ENCODE measurements at places on chromosomes 5 and 9. TPM values are rescaled to one million over a fixed set of nuclear protein-coding genes. Genes with fewer than 3 reads are reported as not detected.

Gene B4GALT7
- 36.7 TPM for total RNA-seq

DNA sequence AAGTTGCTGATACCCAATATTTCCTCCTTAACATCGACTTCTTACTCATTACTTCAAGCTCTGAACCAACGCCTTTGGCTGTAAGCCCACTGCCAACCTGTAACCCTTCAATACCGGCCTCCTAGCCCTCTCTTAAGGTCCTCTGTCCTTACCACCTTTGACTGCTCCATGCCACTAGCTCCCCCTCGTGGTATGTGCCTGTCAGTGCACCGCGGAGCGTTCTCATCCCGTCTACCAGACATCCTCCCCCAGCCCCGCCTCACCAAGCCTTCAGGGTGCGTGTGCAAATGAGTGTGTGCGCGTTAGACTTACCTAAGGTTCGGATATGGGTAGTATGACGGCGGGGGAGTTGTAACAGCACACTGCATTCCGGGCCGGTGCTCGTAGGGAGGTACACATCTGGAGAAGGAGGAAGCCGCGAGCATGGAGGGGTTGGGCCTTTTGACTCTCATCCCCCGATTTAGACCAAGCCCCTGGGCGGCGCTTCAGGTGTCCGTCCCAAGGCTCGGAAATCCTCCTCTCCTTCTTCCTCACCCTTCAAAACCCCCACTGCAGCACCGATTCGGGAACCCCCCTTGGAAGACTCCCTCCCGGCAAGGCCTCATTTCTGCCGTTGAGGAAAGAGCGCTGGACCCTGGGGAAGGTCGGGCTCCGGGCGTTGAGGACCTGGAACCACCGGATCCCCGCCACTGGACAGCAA is 2.8 kb upstream of the MYORG start:
- DNase-seq = peak; percentile 81

DNA sequence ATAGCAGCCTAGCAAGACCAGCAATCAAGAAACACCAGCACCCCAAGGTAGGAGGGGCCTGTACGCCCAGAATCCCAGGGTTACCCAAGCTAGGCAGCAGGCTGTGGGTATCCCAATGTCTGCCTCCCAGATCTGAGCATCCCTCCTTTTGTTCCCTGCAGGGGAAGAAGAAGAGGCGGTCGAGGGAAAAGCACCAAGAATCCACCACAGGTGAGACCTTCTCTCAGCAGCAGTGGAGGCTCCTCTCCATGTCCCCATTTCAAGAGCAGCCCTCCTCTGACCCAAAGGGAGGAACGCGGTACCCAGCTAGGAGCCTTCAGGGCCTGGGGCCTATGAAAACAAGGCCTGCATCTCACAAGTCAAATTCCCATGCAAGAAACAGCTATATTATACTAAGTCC is 28.9 kb downstream of the TCF7 start:
- no peak for DNase-seq

Gene ESM1
- not detected for total RNA-seq

DNA sequence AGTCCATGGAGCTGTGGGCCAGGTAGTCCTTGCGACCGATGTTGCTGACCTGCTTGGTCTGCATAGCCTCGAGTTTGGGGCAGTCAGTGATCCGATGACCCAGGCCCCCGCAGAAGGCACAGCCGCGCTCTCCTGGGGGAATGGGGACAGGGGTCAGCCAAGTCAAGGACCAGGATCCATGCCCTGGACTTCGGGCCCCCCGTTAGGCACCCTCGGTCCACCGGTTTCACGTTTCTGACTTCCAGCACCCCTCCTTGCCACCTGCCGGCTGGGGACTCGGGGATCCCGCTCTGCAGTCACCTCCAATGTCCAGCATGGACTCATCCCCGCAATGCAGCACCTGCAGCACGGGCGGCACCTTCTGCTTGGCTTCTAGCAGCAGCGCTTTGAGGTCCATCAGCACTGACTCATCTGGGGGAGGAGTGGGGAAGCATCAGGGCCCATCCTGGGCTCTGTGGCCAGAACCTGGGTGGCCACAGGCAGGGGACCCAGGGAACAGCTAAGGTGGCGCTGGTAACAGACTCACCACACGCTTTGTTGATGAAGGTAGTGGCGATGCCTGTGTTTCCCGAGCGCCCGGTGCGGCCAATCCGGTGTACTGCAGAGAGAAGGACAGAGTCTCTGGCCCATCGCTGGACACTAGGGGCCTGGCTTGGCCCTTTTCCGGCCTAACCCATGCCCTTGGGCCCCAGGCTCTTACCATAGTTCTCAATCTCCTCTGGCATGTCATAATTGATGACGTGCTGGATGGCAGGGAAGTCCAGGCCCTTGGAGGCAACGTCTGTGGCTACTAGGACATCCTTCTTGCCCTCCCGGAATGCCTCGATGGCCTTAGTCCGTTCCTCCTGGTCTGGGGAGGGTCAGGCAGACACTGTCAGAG is 2.4 kb upstream of the DOK3 start:
- no peak for DNase-seq

Gene PRKAA1
- total RNA-seq = 50.2 TPM

- no peak for DNase-seq
These were observed 30.0 kb downstream of the ZNF366 start for GRCh38 chr5:72477176-72477575.

- DNase-seq = no peak
These were observed 208.4 kb downstream of the AOPEP start for GRCh38 chr9:94934816-94935328.

DNA sequence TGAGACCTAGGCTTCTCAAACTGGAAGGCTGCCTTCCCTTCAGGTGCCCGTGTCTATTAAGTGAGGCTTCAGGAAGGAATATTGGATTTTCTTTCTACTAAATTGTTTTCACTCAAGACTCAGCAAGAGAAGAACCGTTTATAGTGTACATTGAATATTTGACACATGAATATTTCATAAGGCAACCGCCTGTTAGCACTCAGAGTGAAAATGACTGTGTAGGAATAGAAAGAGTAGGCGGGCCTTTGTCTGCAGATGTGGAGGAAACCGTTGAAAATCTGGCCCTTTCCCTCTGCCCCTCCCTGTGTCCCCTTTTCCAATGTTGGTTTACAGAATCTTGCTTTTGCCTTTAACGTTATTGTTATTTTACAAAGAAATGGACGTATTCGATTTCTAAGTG is 6.2 kb downstream of the SAP30L start:
- DNase-seq = no peak

DNA sequence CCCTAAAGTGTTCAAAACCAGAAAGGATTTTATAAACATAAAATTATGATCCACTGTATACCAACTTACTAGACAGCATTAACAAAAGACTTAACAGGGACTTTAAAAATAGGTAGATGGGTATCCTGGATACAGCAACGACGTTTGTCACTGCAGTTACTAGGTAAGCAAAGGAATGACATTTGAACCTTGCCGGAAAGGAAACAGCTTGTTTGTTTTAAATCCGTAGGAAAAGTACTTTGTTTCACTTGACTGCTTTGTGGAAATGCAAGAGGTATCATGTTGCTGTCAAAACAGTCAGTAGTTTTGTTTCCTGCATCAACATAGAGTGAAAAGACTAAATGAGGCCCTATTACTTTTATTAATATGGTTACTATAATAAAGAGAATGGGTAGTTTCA is 122.9 kb downstream of the CDC42SE2 start:
- no peak for DNase-seq

DNA sequence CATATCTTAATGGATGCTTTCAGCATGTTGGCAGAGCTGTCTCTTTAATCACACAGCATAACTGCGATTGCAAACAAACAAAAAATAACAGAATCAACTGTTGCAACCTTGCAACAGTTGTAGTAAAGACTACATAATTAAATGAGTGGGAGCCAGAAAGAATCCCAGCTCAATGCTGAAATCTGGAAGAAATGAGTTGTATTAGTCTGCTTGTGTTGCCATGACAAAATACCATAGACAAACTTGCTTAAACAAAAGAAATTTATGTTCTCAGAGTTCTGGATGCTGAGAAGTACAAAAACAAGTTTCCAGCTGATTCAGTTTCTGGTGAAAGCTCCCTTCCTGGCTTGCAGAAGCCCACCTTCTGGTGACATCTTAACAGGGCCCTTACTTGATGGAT is 260.9 kb upstream of the TUSC1 start:
- no peak for DNase-seq

Gene SLC36A2
- not detected for total RNA-seq

Gene PCDHGA6
- total RNA-seq = 1.8 TPM

Gene OBP2B
- not detected for total RNA-seq

DNA sequence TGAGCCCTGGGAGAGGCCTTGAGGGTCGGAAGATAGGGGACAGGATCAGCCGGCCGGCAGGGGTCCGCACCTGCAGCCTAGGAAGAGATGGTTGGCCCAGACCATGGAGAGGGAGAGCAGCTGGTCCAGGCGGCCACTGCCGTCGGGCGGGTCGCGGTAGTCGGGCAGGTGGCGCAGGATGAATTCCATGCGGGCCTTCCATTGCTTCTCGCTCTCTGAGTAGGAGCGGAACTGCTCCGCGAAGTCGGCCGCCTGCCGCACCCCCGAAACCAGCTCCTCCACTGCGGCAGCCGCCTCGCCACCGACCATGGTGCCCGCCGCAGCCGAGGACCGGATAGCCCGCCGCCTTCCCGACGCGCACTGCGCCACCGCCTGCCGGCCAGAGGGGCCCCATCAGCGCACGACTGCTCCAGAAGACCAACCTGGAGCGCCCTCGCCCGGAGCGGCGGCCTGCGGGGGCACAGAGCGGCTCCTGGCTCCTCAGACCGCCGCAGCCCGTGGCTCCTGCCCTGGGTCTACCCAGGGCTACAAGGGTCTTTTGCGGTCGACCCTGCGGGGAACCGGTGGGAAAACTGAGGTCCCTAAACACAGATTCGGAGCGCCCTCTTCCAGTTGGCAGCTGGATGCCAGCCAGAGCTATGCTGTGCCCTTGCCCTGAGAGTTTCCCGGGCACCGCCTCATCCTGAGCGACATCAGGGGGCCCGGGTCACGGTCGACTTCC is at the start of gene CDKN2AIPNL:
Gene CDKN2AIPNL (minus strand): TSS at position 336 of the 721 bp plus-strand sequence. CDS start 27 bp downstream, at position 309.
- DNase-seq = peak; percentile 89

Gene PCDHGA3
- 0.48 TPM for total RNA-seq

Gene DPYSL3
- 16.4 TPM for total RNA-seq

Gene KIAA1958
- 1.8 TPM for total RNA-seq

Gene PARP8
- 3.8 TPM for total RNA-seq

Gene CDX1
- not detected for total RNA-seq

GRCh38 chr9:35029241-35029640 is 39.7 kb downstream of the DNAJB5 start:
- no peak for DNase-seq

GRCh38 chr5:126597156-126597555 is 2.1 kb upstream of the ALDH7A1 start:
- DNase-seq = no peak

Data from myocyte (in vitro differentiated cells).